ENCODE measurements at places on chromosomes 11 and 22.

DNA sequence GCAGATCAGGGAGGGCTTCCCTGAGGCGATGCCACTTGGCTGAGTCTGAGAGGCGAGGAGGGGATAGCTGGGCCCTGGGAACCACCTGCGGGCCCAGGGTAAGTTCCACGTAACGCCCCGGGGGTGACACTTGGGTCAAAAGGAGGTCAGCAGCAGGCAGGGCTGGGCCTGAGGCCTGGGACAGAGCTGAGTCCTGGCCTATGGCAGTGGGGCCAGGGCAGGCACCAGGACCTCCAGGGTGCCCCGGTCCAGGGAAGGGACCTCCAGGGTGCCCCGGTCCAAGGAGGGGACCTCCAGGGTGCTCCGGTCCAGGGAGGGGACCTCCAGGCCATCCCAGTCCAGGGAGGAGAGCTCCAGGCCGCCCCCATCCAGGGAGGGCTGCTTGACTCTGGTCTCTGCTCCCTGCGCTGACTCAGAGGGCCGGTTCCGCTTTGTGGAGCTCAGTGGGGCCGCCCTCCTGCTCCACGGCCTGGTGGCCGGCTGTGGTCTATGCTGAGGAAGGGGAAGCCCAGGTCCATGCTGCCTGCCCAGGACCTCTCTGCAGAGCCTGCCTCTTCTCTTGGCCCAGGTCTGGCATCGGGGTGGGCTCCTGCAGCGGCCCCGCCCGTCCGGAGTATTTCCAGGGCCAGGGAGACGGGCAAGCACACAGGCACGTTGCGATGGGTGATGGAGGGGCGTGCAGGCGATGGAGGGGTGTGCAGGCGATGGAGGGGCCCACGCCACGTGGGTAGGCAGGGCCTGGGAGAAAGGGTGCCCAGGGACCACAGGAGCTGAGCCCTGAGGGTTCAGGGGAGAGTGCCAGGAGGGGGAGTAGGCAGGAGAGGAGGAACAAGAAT lies 19.5 kb upstream of the WNT7B start:
- no peak for DNase-seq

GRCh38 chr11:3041699-3042441 lies 15.4 kb downstream of the CARS1 start:
- no peak for DNase-seq

DNA sequence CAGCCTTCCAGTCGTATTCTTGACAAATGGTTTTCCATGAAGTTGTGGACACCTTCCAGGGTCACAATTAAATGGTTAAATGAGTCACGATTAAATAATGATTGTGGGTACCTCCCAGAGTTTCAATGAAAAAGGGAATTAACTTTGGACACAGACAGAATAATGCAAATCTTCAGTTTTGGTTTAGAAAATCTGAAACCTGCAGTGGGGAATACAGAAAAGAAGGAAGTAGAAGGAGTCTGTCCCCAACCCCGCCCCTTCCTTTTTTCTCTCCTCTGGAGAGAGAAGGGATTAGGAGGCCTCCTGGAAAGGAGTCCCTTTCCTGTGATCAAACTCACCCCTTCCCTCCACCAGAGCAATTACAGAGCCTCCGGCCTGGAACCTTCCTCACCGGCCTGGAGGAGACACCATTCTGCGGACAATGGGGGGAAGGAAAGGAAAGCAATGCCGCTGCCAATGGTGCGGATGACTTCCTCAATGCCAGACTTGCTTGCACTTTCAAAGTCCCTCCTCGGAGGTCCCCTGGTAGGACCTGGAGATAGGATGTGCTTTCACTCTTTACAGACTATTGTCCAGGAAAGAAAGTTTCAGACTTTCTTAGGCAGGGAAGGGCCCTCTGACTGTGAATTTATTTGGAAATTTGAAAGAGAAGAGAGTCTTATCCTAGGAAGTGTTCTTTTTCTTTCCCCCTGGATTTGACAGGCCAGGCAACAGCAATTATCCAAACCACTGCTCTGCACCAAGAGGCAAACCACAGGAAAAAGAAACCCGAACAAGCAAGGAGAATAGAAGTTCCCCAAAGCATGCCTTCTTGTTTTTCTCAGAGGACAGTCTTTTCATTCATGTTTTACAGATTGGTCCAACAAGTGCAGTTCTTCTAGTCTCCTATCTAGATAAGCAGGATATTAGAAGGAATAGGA lies 86.8 kb downstream of the PTPRJ start:
- no peak for DNase-seq

- no peak for DNase-seq
These were observed 101.3 kb downstream of the DYNC2H1 start for GRCh38 chr11:103210543-103210942.

- no peak for DNase-seq
These were observed 124.3 kb upstream of the OR9Q1 start for GRCh38 chr11:57899378-57899777.

DNA sequence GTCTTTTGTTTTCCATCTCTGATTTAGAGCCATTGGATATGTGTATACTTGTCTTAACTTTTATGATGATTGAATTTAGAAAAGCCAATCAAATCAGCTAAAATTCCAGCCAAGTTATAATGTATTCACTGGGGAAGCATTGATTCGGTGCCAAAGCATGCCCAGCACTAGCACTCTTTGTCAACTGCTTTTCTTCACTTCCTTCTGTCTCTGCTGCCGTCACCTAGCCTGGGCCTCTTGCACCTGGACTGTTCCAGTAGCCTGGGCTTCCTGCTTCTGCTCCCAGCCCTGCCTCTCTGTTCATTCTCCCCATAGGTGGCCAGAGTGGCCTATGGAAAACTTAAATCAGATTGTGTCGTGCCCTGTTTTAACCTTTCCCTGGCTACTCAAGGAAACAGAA lies 80.7 kb downstream of the NAV2 start:
- DNase-seq, result no peak

DNA sequence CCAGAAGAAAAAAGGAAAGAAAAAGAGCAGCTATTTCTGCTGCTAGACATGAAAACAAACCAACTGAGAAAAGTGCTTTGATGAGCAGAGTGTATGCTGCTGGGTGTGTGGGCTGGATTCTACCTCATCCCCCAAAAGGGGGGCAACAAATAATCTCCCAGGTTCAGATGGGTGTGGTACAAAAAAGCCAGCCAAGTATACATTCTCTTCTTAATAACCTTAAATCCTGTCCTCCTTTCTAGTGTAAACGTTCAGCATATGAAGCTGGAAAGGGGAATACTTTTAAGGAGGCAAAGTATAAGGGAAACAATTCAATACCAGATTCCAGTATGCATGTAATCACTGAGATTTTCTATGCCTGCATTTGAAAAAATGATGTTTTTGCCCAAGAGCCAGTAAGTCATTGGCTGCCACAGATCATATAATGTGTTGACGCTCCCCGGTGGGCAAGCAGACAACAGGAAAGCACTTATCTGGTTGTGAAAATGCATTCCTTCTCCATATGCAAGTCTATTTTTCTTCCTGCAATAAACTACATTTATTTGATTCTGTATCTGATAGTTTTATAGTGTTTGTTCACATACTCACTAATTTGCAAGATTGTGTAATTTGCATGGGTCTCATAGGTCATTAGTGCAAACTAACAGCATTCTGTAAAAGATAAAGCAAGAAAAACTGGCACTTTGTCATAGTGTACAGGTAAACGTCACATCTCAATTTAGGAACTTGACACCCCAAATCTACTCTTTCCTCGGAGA lies 201.1 kb downstream of the CADM1 start:
- DNase-seq, result no peak

GRCh38 chr11:125990244-125990643 lies 44.4 kb downstream of the VSIG10L2 start:
- DNase-seq, result no peak

DNA sequence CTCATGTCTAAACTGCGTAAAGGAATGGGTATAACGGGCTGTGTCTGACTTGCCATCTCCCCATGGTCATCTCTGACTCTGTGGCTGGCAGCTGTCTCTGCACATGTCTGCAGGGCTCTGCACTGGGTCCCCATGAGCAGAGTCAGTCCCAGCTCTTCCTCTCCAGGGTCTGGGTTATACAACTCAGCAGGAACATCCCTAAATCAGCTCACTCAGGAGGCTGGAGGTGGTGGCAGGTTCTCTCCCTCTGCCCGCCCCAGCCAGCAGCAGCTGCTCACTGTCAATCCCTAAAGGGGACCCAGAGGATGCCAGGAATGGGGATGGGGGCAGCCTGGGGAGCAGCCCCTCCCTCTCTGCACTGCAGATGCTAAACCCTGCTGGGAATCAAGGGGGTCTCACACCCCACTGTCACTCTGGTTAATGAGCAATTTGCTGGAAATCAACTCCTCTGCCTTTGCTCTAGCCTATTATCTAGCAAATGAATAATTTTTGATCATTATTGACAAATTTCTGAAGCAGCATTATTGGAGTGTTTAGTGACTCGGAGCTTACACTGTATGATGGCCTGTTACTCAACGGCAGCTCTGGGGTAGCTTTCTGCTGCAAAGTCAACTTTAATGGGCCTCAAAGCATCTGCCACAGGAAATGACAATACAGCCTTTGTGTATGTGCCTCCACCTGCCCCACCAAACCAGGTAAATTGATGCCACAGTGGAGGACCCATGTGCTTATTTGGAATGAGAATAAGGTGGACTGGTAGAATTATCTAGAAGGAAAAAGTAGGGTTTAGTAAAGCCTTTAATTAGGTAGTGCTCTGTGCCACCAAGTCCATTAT lies 55.7 kb upstream of the SHANK2 start:
- no peak for DNase-seq

- DNase-seq, result no peak
These were observed 138.6 kb downstream of the TEAD1 start for GRCh38 chr11:12812849-12813248.

GRCh38 chr22:39341179-39341578 lies 8.6 kb upstream of the SYNGR1 start:
- DNase-seq, result no peak

DNA sequence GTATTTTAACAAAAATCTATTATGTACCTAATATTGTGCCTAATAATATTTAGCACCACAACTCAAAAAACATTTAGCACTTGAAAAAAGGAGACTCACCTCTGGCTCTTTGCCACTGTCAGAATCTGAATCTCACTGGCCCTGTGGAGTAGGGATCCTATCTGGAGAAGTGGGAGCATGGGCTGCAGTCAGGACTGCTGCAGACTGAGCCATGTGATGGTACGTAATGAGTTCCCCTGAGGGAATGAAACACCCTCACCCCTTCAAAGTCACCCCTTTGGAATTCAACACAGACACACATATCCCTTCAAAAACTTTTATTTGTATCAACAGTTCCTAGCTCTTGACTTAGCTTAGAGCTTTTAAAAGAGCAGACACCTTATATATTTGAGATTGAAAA lies 6.5 kb downstream of the PTPMT1 start:
- no peak for DNase-seq

DNA sequence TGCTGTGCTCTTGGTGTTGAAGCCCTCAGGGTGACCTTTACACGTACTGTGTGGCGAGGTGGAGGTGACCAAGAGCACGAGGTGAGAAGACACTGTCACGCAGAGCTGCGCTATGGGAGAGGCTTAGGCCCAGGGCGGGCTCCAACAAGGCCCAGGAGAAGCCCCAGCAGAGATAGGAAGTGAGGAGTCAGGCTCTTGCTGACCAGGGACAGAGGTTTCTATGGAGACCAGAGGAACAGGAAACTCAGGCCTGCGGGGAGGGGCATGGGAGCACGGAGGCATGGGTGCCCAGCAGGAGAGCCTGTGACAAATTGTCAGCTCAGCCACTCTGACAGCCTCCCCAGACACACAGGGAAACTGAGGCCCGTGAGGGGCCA lies 15.8 kb downstream of the DGKZ start:
- DNase-seq, result no peak

DNA sequence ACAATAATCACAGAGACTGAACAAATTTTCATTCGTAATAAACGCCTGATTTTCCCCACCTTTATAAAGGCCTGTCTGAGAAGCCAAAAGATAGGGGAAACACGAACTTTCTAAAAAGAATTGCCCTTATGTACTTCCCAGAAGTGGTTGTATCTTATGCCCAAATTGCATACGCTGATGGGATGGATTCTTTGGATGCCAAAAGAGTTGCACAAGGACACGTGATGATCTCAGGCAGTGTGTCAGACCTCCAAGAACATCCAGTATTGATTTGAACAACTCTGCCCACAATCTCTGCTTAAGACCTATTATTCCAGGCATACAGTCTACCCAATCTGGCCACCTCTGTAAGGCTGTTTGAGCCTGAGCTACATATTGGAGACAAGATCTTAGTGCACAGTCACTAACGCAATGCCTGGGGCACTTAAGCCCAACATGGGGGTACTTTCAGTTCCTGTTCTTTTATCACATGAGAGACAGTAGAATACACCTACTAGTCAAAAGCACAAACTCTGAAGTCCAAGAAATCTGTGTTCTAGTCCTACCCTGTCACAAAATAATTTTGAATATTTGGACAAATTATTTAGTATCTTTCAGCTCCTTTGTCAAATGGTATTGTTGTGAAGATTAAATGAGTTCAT lies 38.9 kb downstream of the OR10A6 start:
- DNase-seq, result no peak

GRCh38 chr22:49344656-49345055 lies 483.0 kb downstream of the BRD1 start:
- no peak for DNase-seq

- DNase-seq, result no peak
These were observed 11.2 kb upstream of the TUB start for GRCh38 chr11:8069771-8070170.

DNA sequence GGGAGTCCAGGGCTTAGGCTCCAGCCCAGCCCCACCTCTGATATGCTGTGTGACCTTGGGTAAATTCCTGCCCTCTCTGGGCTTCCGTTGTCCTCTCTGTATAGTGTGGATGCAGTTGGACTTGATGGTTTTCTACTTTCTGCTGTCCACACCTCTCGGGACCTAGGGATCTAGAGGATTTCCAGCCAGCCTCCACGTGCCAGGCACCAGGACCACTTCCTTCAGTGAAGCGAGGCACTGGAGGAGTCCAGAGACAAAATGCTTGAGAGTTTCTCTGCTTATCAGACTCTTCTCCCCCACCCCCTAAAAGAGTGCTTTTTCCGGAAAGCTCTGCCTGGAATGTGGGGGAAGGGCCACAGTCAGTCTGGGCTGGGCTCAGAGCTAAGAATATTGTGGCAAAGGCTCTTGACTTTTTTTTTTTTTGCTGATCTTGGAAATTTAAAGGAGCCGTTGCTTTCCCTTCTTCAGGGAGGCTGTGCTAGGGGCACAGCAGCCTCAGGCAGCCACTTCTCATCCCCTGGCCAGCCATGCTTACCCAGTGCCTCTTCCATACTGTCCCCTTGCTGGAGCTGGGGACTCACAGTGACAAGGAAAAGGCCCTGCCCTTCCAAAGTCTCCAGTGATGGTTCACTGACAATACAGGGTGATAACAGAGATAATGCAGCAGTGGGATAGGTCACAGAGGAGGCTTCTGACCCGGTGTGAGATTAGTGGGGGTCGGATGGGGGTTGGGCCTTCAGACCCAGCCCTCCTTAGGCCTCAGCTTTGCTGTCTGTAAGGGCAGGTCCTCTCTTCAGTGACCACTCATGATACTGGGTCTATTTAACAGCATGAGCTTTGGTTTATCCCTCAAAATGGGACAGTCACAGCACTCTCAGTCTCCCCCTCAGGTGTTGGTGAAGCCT lies 2.9 kb upstream of the SERPINH1 start:
- DNase-seq, result no peak

GRCh38 chr11:69219991-69220390 lies 64.3 kb downstream of the SMIM38 start:
- DNase-seq, result no peak

- no peak for DNase-seq
These were observed 829.9 kb downstream of the METTL15 start for GRCh38 chr11:28938091-28938490.

- DNase-seq, result no peak
These were observed 15.3 kb upstream of the CDC42BPG start for GRCh38 chr11:64859542-64860414.
